ENCODE measurements at places on chromosomes 7 and 10. TPM values are rescaled to one million over a fixed set of nuclear protein-coding genes. Genes with fewer than 3 reads are reported as not detected.

SORCS1 gene
- 2.9 TPM for total RNA-seq

ZNF248 gene
- 15.1 TPM for total RNA-seq

PDE1C gene
- 207 TPM for total RNA-seq

EMX2 gene
- 0.25 TPM for total RNA-seq

UBE3C gene
- 50.2 TPM for total RNA-seq

- DNase-seq: no peak
Measured at GRCh38 chr7:116979430-116979829, 26.1 kb downstream of the ST7 start.

DNA sequence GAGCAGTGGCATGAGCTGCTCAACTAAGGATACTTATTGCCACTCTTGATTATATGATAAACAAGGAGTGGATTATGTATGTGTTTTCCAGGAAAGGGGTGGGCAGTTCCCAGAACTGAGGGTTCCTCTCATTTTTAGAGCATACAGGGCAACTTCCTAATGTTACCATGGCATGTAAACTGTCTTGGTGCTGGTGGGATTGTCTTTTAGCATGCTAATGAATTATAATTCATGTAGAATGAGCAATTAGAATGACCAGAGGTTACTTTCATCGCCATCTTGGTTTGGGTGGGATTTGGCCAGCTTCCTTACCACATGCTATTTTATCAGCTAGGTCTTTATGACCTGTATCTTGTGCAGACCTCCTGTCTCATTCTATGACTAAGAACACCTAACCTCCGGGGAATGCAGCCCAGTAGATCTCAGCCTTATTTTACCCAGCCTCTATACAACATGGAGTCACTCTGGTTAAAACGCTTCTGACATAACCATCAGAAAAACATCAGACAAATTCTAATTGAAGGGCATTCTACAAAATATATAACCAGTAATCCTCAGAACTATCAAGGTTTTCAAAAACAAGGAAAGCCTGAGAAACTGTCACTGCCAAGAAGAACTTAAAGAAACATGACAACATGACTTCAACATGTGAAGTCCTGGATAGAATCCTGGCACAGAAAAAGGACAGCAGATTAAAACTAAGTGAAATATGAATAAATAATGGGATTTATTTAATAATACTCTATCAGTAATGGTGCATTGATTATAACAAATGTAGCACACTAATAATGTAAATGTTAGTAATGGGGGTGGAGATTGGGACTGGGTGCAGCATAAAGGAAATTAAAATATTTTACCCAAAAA, 365.0 kb downstream of the SEMA3D start:
- DNase-seq: no peak

DNA sequence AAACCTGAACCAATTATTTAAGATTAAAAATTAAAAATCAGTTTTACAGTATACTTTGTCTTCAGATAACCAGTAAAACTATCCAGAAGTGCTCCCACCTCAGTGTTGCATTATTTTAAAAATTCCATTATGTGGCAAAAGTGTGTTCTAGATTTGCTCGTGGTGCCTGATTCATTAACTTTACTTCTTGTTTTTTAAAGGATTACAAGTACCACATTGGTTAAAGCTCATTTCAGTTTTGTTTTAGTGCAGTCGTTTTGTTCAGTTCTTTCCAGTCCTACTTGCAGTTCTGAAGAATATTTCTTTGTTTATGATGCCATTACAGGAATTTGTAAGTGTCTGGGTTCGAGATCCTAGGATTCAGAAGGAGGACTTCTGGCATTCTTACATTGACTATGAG, 69.0 kb downstream of the SNX10 start:
- DNase-seq: no peak

DNA sequence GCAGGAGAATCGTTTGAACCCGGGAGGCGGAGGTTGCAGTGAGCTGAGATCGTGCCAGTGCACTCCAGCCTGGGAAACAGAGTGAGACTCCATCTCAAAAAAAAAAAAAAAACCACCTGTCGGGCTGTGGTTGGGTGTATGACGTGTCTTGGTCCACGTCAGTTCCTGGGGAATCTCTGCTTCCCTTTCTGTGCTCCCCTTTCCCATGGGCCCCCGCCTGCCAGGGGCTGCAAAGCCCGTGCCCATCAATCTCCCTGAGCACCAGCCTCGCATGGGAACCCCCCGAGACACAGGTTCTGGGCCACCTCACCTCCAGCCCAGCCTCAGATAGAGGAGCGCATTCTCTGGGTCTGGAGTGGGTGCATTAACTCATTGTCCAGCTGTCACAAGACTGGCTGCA, 2.3 kb upstream of the SH2B2 start:
- no peak for DNase-seq

GRCh38 chr10:42987121-42987541, 89.7 kb upstream of the RET start:
- DNase-seq: no peak

DNA sequence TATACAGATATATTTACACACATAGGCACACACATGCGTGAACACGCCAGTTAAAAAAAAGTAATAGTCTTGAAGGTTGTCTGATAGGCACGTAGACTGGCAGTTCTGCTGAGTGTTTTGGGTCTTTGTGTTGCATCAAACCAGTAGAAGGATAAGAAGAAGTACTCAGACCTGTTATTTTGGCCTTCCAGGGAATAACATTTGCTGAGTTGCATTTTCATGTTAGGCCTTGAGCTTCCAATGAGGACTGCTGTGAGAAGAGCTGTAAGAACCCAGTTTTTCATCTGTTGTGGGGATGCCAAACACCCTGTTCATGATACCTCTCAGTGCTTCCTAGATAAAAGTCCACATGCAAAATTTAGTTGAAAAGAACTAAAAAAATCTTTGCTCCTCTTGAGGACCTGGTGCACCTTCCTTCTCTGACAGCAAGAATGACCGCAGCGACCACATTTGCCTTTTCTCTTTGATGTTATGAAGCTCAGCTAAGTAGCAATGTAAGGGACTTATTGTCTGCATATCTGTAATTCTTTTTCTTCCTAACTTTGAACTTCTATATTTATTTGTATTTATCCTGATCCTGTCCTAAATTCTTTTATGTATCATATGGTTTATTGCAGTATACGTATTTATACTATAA, 27.2 kb downstream of the HIPK2 start:
- no peak for DNase-seq

DNA sequence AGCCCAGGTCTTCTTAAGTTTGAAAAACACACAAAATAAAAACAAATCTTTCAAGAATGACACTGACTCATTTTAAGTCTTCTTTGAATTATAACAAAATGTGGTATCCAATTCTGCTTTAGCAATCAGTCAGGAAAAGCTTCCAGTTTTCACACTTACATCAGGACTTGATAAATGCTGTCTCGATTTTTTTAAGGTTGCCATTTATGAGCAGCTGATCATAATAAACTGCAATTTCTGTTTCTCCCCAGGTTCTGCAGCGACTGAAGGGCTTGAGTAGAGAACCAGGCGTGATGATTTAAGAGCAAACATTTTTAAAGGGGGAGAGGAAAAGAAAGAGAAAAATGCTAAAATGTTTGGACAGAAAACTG, 71.1 kb downstream of the FAM107B start:
- DNase-seq: no peak

DNA sequence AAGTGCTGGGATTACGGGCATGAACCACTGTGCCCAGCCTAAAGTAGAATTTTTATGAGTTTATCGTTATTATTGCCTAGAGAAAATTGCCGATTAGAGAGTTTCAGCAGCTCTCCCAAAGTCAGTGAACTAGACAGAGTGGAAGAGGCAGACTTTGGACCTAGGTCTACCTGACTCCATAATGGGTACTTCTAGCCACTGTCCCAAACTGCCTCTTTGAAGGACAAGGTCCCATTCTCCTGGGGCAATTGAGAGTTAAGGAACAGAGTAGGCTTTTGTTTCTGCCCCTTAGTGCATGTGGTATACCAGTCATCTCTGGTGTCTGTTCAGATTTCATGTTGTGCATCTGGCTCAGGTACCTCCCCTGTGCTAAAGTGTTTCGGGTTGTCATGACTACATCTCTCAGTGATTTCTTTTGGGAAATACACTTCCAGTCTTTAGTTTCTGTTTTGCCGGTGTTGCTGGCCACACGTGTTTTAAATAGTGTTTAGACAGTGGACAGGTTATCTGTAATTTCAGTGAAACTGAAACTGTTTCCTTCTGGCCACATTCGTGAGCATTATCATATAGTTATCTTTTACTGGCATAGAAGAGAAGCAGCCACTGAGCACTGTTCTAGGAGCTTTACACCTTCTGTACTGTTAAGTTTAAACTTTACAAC, 4.7 kb downstream of the TMEM236 start:
- DNase-seq: no peak

DNA sequence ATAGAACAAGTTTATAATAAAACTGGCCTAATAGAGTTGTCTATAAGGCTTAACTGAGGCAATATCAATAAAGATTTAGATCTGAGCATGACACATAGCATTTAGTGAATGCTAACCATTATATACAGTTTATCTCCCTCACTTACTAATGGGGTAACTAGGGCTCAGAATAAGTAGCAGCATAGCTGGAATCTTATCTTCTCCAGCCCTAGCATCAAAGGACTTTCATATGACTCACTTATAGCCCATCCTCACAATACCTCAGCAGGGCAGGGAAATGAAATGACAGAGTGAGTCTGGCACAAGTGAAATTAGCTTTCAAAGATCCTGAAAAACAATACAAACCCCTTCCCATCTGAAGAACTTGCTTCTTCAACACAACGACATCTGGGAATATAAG, 362.9 kb downstream of the KIF20B start:
- no peak for DNase-seq

DNA sequence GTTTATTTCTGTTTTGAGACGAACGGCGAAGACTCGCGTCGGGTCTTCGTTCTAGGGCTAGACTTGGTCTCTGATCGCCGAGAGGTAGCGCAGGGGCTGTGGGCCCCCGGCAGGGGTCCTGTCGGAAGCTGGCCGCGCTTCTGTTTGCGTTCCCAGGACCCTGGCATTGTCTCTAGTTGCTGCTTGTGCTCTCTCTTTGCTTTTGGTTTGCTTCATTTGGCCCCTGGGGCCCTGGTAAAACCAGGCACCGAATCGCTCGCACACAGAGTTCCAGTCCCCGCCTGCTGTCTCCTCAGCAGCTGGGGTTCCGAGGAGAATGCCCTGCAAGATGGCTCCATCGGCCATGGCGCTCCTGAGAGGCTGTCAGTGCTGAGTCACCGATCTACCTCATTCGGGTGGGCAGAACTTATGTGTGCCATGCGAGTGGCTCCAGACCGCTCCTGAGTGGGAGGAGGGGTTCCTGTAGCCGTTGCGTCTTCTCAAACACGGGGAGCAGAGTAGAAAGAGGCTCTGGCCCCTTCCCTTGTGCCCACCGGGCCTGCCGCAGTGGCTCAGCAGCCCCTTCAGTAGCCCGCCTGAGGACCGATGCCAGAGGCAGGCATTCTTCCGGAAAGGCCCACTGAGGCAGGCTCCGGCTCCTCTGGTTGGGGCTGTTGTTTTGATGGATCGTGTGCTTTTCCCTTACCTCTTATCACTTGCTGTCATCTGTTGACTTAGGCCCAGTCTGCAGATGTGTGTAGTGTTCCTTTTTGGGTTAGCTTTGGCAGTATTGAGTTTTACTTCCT, 826 bp downstream of the CHPF2 start:
- DNase-seq: no peak

DNA sequence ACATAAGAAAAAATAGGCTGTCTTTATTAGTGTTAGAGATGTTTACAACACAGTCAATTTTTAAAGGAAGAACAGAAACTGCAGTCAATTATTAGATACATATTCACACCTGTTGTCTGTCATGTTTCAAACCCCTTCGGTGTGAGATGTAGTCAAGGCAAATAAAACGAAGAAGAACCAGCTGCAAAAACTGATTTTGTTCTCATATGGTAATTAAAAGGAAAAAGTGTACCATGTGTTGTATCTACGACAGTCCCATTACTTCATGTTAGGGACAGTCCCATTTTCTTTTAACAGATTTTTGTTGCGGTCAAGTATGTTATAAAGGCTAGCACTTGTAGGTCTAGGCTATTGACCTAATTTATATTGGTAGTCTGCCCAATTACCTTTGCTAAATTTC, 149.4 kb downstream of the LRRN3 start:
- no peak for DNase-seq

DNA sequence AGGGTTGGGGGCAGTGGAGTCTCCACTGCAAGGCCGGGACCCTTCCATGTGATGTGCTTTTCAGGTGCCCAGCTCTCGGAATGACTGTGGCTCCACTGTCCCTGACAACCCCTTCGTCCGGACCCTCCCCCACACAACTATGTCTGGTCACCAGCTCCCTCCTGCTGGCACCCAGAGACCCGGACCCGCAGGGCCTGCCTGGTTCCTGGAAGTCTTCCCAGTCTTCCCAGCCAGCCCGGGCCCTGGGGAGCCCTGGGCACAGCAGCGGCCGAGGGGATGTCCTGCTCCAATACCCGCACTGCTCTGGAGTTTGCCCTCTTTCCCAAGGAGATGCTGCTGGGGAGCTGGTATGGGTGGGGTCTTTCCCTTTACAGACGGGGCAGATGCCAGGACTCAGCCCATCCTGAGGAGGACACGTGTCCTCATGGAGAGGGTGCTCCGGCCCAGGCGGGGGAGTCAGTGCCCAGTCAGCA, 5.5 kb downstream of the ATP6V0E2 start:
- no peak for DNase-seq

DNA sequence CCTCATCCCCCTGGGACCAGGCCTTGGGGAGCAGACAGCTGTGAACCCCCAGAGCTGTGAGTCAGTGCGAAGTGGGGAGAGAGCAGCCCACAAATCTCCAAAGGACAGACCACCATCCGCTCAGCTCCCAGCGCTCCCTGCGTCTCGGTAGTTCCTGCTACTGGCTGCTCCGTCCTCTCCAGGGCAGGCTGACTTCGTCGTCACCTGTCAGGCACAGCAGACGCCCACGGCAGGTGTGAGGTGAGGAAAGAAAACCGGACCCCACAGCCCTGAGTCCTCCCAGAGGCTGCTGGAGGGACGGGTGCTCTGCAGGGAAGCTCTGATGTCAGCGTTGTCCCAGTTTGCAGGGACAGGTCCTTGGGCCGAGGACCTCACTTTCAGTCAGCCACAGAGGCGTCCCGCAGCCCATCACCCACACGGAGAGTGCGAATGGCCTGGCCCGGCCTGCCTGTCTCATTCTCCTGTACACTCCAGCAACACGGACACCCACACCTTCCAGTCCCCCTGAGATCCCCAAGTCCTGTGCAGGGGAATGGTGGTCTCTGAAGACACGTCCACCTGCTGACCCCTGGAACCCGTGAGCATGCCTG, 95.2 kb downstream of the DNAJB6 start:
- no peak for DNase-seq

GRCh38 chr10:86261941-86262687, 104.5 kb downstream of the GRID1 start:
- no peak for DNase-seq

DNA sequence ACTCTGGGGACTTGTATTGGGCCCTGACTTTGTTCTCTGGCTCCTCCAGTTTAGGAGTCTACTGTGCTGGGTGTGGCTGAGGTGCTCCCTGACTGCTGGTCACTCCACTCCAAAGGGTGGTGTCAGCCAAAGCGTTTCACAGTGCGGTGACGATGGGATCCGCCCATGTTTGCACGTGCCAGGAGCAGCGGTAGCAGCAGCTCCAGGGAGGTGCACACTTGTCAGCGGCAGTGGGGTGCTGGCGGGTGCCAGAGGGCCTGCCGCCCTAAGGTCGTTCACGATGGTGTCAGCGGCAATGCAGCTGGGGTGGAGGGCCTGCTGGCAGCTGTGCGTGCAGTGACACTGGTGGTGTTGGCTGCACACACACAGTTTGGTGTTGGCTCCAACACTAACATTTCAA, 268.5 kb upstream of the AKR1E2 start:
- DNase-seq: no peak

Measured in left ventricle myocardium inferior (tissue), 1 donor.